ENCODE measurements at places on chromosomes 12 and 14.

GRCh38 chr12:20472102-20472782, 103.9 kb downstream of the PDE3A start:
- DNase-seq: no peak

DNA sequence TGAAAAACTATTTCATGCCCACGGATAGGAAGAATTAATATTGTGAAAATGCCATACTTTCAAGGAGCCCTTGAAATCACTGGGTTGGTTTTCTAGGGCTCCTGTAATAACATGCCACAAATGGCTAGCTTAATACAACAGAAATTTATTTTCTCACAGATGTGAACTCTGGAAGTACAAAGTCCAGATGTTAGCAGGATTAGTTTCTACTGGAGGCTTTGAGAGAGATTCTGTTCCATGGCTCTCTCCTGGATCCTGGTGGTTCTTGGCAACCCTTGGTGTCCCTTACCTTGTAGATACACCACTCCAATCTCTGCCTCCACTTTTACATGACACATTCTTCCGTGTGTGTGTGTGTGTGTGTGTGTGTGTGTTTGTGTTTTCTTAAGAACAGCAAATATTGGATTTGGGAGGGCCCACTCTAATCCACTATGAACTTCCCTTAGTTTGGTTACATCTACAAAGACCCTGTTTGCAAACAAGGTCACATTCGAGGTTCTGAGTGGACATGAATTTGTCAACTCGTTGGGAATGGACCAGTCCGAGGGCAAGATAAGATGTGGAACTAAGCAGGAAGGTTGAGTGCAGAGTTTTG, 381.1 kb downstream of the IPO8 start:
- DNase-seq: no peak

- DNase-seq: no peak
These were observed 10.5 kb downstream of the RASSF9 start for GRCh38 chr12:85825746-85826145.

GRCh38 chr12:52042706-52043385, 8.4 kb upstream of the NR4A1 start:
- DNase-seq: no peak

GRCh38 chr14:81834308-81834707, 300.7 kb upstream of the SEL1L start:
- no peak for DNase-seq

- DNase-seq: no peak
These were observed 54.7 kb upstream of the JDP2 start for GRCh38 chr14:75373133-75373532.

DNA sequence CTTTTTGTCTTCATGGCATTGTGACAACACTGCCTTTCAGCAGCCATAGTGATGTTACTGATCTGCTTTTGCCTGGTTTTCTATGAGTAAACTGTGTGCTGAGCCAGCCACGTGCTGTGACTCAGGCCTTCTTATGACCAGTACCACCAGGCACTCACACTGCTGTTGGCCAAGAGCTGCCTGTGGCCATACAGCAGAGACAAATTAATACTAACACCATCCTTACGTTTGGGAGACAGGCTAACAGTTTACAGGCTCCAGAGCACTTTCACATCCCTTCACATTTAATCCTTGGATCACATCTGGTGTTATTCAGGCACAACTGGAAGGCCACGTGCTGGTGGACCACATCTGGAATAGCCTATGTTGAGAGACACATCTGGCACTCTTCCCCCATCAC, 377.9 kb downstream of the CCDC91 start:
- no peak for DNase-seq

DNA sequence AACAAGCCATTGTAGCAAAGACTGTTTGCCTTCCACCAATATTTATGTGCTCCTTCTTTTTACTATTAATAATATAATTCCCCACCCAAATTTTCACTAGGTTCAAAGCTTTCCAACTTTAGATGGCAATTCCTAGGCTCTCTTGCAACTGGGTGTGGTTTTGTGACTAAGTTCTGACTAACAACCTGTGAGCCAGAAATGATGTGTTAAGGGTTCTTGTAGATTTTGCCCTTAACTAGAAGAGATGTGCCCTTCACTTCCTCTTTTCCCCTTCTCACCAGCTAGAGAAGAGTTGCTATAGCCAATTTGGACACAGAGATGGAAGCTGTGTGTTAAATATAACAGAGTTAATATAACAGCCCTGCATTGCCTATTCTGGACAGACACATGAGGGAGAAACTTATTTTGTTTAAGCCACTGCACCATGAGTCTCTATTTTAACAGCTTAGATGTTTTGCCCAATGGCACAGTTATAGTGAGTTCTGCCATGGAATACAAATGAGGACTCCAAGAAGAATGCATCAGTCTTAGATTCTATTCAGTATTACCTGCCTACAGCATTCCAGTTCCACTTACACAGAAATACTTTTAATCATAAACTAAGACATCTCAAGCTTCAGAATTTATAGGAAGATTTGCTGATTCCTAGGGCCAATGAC, 216.2 kb downstream of the DUSP6 start:
- no peak for DNase-seq

DNA sequence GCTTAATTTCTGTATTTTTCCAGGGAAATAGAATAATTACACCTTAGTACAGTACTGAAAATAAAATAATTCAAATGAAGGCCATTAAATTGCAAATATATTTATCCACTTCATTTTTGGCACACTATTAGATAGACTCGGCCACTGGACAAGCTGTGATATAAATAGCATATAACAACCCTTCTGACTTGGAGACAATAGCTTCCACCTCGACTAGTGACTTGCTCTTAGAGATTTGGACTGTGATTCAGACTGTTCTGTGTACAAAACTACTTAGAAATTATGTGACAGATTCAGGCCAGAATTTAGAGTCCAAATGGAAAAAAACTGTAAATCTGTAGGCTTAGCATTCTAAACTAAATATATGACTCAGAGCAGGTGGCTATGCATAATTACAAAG, 949.9 kb downstream of the LRFN5 start:
- DNase-seq: no peak

DNA sequence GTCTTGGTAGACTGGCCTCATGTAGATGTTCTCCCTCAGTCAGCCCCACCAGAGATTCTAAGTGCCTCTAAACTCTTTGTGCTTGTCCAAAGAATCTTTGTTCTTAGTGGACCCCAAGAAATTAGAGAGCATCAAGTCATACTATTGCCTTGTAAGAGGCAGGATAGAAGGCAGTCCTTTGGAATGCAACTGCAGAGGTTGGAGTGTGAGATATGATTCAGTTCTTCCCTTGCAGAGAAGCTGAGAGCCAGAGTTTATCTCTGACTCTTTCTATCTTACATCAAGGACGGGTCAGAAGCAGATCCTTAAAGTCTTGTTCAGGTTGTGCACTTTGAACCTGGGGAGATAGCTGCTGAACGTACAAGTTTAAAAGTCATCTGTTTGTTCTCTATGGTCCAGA, 21.1 kb downstream of the TMX1 start:
- no peak for DNase-seq

GRCh38 chr14:61802010-61802568, 39.9 kb downstream of the SNAPC1 start:
- DNase-seq: no peak

DNA sequence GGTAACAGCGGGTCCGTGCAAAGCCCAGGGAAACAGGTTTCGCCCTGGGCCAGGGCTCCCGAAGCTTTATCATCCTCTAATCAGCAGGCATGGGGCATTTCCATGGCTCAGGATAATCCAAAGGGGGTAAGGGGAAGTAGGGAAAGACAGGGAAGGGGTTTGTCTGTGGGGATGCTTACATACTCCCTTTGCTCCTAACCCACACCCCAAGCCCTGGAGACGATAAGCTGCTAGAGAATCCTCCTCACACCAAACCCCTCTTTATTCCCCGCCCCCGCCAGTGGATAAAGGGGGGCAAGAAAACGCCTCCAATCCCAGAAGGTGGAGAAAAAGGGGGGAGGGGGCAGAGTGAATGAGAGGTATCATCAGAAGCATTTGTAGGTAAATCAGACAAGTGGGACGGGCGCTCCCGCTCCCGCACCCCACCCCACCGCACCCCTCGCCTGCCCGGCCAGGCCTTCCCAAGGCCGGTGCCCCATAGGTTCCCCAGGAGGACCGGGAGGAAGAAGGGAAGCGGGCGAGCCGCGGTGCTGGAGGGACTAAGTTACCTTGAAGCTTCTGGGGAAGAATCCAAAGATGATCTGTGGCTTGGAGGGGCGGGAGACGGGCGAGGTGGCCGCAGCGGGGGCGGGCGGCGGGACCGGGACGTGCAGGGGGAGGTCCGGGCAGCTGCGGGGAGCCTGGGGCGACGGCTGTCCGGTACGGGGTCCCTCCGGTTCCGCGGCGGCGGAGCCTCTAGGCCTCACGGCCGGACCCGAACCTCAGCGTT, 762 bp downstream of the PPP2R5E start:
- no peak for DNase-seq

GRCh38 chr14:33714527-33715226, 236.2 kb downstream of the EGLN3 start:
- no peak for DNase-seq

DNA sequence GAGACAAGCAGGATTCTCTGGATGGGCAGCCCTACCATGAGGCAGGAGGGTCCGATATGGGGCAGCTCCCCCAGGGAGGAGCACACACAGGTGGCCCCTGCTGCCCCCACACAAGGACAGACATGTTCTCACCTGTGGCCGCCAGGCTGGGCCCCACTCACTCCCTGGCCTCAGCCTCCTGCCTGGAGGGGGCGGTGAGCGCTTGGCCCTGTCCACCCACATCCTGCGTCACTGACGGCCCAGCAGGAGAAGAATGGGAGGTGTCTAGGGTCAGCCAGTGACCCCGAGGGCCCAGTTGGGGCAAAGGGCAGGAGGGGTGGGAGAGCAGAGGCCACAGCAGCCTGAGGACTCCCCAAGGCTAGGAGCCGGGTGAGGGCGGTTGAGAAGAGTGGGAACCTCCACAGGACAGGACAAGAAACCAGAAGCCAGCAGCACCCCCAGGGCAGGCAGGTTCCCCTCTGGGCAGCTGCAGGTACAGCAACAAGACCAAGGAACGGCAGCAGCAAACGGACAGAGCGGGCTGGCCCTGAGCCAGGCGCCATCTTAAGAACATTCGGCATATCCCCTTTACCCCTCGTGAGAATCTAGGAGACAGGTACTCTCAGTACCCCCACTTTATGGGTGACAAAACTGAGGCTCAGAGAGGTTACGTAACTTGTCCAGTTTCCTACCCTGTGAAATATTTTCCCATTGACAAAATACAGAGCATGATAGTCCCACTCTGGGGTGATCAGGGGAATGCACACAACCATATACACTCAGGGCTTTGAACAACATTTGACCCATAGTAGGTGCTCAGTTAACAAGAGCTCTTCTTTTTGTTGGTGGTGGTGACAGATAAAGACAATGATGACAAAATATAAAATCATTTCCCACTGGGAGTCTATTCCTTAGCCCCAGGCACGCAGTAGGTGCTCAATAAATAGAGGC, 74.3 kb downstream of the NCOR2 start:
- no peak for DNase-seq

DNA sequence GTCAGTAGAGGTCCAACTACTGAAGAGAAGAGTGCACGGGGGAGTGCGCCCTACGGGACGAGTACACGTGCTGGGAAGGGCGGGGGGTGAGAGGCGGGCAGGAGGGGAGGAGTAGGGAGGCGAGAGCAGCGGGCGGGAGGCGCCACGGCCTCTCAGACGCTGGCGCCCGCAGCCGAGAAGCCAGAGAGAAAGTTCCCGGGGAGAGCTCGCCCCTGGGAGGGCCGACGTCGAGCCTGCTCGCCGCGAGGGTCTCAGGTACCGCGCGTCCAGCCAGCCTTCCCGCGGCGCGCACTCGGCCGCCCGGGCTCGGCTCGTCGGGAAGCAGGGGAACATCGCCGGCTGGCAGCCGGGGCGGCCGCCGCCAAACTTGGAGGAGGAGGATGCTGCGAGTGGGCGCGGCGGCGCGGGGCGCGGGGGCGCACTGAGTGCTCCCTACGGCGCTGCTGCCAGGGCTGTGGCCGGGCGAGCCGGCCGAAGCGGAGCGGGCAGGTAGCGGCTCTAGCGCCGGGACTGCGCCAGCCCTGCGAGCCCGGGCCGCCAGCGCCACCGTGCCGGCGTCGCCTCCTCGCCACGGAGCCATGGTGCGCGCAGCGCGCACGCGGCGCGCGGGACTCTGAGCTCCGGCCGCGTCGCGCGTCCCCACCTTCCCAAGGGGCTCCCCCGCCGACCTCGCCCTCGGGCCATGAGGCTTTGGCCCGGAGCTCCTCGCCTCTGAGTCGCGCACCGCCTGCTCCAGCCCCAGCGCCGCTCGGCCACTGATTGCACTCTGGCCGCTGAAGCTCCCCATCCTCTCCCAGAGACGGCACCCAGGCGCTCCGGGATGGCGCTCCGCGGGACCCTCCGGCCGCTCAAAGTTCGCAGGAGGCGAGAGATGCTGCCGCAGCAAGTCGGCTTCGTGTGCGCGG, at the start of gene SLC24A4:
TSS of gene SLC24A4 (plus strand) at position 155 of the 905 bp plus-strand sequence. CDS start at position 821, 666 bp downstream.
- DNase-seq: no peak

- DNase-seq: no peak
These were observed 13.2 kb downstream of the CLBA1 start for GRCh38 chr14:104998801-104999200.

GRCh38 chr12:6306599-6307220, 3.8 kb upstream of the PLEKHG6 start:
- no peak for DNase-seq

GRCh38 chr12:52252728-52253343, 19.8 kb downstream of the KRT7 start:
- no peak for DNase-seq

GRCh38 chr14:26191671-26192070, 406.2 kb downstream of the NOVA1 start:
- no peak for DNase-seq

- no peak for DNase-seq
These were observed 168.3 kb upstream of the SYT1 start for GRCh38 chr12:78696267-78696666.

DNA sequence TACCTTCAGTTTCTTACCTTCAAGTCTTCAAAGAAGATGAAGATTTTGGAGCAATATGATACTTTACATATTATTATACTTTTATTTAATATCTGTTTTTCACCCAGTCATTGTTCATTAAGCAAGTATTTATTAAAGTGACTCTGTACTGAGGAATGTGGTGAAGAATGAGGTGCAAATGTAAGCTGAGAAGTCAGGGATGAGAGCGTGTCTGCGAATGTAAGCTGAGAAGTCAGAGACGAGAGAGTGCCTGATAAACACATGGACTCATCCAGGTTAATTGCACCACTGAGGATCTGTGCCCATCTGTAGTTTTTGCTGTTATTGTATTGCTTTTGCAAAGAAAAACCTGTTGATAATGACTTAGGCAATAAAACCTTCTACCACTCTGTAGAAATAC, 211.9 kb upstream of the FAR2 start:
- DNase-seq: no peak

DNA sequence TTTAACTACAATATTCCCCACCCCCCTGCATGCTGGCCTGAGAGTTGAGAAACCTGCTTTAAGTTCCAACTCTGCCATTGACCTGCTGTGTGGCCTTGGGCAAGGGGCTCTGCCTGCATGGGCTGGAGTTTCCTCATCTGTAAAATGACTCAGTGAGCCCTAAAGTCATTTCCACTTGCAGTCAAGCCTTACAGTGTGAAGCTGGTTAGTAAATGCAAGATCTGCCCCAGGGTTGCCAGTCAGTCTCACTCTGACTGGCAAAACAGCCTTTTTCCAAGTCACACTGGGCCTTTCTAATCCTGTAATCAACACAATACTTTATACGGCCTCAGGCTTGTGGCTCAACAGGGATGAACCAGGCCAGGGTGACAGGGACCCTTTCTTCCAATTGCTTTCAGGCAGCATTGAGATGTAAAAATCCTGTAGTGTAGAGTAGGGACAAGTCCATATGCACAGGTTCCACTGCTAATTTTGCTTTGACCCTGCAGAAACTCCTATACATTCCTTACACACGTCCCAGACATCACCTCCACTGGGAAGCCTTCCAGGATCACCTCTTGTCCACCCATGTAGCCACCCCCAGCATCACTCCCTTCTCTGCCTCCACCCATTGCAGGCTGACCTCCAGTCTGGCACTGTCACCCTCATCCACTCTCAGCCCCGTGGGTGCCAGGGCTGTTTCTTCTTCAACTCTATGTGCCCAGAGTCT, 42.6 kb upstream of the PRIMA1 start:
- no peak for DNase-seq
